ENCODE measurements at places on chromosomes 4 and X. TPM values are rescaled to one million over a fixed set of nuclear protein-coding genes. Genes with fewer than 3 reads are reported as not detected.
A peak's percentile ranks its signal among the peaks of the same experiment; 100 is the strongest.

DNA sequence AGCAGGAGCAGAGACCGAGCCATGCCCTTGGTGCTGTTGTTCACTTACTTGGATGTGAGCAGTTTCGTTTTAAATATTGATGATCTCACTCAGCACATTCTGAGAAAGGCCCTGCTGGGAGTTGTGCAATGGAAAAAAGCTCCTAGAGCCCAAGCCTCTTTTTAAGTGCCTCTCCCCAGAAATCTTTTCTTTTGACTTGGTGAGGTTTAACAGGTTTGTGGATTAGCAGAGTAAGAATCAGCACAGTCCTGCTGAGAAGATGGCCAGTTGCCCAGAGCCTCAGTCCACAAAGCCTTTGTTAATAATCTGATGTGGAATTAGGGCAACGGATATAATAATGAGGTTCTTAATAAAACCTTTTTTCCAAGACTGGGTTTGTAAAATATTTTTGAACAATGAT lies 157.5 kb upstream of the ATP6AP2 start:
- H3K4me1 ChIP-seq = no peaks in the 10 kb centered on the region
- H3K4me3 ChIP-seq = no peak overlapping the region
- no peaks in the 10 kb centered on the region for H3K36me3 ChIP-seq
- no peak overlapping the region for H3K27ac ChIP-seq
- H3K27me3 ChIP-seq = peaks cover 2% of the 10 kb centered on the region
- DNase-seq = no peak

DNA sequence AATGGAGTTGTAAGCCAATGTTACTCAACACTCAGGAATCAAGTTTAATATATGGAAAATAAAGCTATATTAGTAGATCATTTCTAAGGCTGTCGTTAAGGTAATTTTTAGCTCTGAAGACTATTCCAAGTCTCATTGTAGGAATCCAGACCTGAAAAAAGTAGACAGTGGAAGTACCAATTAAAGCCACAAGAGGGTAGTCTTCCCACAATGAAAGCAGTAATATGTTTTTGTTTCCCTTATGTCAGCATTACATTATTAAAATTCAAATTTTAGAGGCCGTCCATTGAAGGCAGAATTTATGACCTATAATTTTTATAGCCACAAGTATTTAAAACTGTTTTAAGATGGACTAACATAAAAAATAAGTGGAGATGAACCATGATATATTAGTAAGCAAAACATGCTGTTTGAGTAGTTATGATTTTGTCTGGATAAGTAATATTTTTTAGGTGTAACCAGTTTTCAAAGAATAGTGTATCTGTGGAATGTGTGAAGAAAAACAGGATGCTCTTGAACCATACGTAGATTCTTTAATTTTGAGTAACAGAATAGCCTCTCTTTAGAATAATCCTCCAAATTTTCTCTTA lies 372.6 kb upstream of the TECRL start:
- H3K27me3 ChIP-seq = no peaks in the 10 kb centered on the region
- no peak overlapping the region for H3K4me3 ChIP-seq
- no peaks in the 10 kb centered on the region for H3K4me1 ChIP-seq
- no peak for DNase-seq

- peak overlapping the region; percentile 93 for H3K4me3 ChIP-seq
- H3K36me3 ChIP-seq = peaks cover 4% of the 10 kb centered on the region
Measured at GRCh38 chrX:47556045-47556623, 4.9 kb upstream of the ARAF start.

GRCh38 chr4:173591760-173592159 lies 61.7 kb upstream of the HAND2 start:
- no peak for DNase-seq
- no peak overlapping the region for H3K4me3 ChIP-seq
- no peak overlapping the region for H3K27ac ChIP-seq
- peaks cover 1% of the 10 kb centered on the region for H3K27me3 ChIP-seq
- no peaks in the 10 kb centered on the region for H3K36me3 ChIP-seq
- no peaks in the 10 kb centered on the region for H3K4me1 ChIP-seq

GRCh38 chr4:96983830-96984229 lies 1143.9 kb downstream of the PDHA2 start:
- H3K27ac ChIP-seq = no peak overlapping the region
- H3K36me3 ChIP-seq = no peaks in the 10 kb centered on the region

DNA sequence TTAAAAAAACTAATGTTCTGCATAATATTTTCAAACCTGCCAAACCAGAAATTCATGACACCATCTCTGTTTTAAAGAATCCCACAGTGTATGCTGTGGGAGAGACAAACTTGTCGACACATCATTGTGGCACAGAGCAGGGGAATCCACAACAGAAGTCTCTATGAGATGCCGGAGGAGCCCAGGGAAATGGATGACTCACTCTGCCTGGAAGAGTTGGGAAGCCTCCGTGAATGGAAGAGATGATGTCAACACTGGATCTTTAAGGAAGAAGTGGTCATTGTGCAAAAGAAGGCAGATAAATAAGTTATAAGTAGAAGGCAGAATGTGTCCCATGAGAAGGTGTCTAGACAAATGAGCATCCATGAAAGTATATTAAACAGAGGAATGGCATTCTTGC lies 595.1 kb downstream of the RAB28 start:
- H3K4me1 ChIP-seq = no peaks in the 10 kb centered on the region
- H3K27me3 ChIP-seq = no peaks in the 10 kb centered on the region
- no peak overlapping the region for H3K4me3 ChIP-seq
- no peaks in the 10 kb centered on the region for H3K36me3 ChIP-seq

GRCh38 chr4:140249351-140249750 lies 95.4 kb upstream of the MAML3 start:
- peaks cover 11% of the 10 kb centered on the region for H3K27me3 ChIP-seq
- H3K27ac ChIP-seq = no peak overlapping the region
- peaks cover 12% of the 10 kb centered on the region for H3K4me1 ChIP-seq
- no peaks in the 10 kb centered on the region for H3K36me3 ChIP-seq
- no peak for DNase-seq

The MAGEA11 gene
- total RNA-seq = not detected

DNA sequence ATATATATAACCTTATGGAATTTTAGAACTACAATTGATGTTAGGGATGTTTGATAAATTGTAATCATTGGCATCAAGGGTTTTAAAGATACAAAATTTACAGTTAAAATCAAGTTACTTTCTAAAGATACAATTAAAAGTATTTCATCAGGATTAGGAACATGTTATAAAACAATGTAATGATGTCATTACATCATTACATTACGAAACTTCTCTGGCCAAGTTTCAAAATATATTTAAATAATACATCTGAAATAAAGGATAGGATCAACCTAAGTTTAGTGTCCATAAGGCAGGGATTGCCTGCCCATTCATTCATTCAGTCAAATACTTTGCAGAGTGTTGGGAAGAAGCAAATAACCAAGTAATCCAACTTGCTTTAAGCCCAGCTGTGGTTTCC lies 75.1 kb downstream of the TENM3 start:
- no peak for DNase-seq
- no peaks in the 10 kb centered on the region for H3K36me3 ChIP-seq
- H3K4me1 ChIP-seq = no peaks in the 10 kb centered on the region
- no peak overlapping the region for H3K27ac ChIP-seq
- no peaks in the 10 kb centered on the region for H3K27me3 ChIP-seq

- DNase-seq = no peak
- H3K4me3 ChIP-seq = no peak overlapping the region
- no peak overlapping the region for H3K27ac ChIP-seq
- no peaks in the 10 kb centered on the region for H3K4me1 ChIP-seq
- H3K27me3 ChIP-seq = no peaks in the 10 kb centered on the region
- no peaks in the 10 kb centered on the region for H3K36me3 ChIP-seq
Measured at GRCh38 chr4:22356987-22357596, 158.8 kb downstream of the ADGRA3 start.

DNA sequence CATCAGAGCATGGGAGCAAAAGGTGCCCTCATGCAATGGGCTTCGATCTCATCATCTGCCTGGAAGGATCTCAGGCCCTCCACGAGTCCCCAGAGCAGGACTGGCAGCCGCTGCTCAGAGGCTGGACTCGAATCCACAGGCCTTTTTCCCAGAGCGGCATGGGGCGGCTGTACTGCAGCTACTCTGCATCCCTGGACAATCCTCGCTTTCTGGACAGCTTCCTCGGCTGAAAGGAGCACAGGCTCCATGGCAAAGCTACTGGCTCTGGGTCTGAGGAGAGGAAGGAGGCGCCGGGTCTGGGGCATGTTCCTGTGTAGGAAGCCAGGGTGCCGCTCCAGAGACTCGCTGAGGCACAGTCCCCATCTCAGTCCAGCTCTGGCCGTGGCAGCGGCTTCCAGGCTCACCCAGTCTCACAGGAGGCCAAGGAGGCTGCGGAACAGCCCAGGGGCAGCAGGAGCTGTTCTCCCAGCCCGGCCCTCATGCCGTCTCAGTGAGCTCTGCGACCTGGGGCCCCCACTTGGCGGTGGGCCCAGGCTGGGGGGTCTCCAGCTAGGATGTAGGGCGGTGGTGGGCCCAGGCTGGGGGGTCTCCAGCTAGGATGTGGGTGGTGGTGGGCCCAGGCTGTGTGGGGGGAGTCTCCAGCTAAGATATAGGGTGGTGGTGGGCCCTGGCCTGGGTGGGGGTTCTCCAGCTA lies 2.7 kb upstream of the SPON2 start:
- H3K27ac ChIP-seq = no peak overlapping the region
- H3K27me3 ChIP-seq = peaks cover 2% of the 10 kb centered on the region
- H3K4me3 ChIP-seq = no peak overlapping the region
- no peaks in the 10 kb centered on the region for H3K36me3 ChIP-seq
- H3K4me1 ChIP-seq = peaks cover 12% of the 10 kb centered on the region

GRCh38 chr4:146214238-146214637 lies at the start of gene REELD1:
Gene REELD1 (plus strand): TSS chr4:146214538. CDS start chr4:146216953, 2,415 bp downstream.
- DNase-seq = no peak
- no peaks in the 10 kb centered on the region for H3K36me3 ChIP-seq
- H3K4me3 ChIP-seq = no peak within 1 kb of the TSS
- H3K4me1 ChIP-seq = no peaks in the 10 kb centered on the region
- no peak within 1 kb of the TSS for H3K27ac ChIP-seq

DNA sequence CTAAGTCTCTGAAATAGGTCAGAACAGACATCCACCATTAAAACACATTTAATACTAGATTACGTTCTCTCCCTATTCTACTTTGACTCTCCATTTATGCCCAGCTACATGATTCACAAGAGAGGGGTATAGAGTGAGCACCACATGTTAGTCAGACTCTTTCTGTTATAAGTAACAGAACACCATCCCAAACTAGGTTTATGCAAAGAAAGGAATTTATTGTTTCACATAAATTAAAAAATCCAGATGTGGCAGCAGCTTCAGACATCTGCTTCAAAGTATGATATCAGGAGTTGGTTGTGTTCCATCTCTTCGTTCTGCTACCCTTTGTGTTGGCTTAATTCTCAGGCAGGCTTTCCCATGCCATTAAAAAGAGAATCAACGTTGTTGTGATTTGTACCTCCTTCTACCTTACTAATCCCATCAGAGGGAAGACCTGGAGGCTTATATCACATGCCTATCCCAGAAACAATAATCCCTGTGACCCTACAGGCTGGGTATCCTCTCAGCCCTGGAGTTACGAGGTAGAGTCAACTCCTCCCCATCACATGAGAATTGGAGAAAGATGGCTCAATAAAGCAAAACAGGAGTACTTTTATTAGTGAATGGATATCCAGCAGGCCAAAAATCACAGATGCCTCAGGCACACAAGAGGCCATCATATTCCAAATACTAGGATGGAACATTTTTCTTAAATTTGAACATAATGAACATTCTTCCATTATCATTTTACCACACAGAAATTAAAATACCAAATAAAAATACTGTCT lies 163.2 kb downstream of the SLC7A11 start:
- no peak overlapping the region for H3K27ac ChIP-seq
- no peaks in the 10 kb centered on the region for H3K36me3 ChIP-seq
- peaks cover 3% of the 10 kb centered on the region for H3K27me3 ChIP-seq
- H3K4me3 ChIP-seq = no peak overlapping the region
- no peaks in the 10 kb centered on the region for H3K4me1 ChIP-seq
- DNase-seq = no peak
